ENCODE measurements at places on chromosomes 5 and 9. TPM values are rescaled to one million over a fixed set of nuclear protein-coding genes. Genes with fewer than 3 reads are reported as not detected.

CDX1 gene
- not detected for total RNA-seq

TENT4A gene
- total RNA-seq = 34.4 TPM

IL9 gene
- total RNA-seq = not detected

CCL21 gene
- total RNA-seq = not detected

ZNG1C gene
- 46.2 TPM for total RNA-seq

PKN3 gene
- total RNA-seq = 6.8 TPM

PRRX2 gene
- total RNA-seq = not detected

MRNIP gene
- 47.1 TPM for total RNA-seq

CDH12 gene
- 2.9 TPM for total RNA-seq

CCDC152 gene
- total RNA-seq = 16.3 TPM

ARL10 gene
- total RNA-seq = 3.8 TPM

TPPP gene
- total RNA-seq = 0.38 TPM

CYFIP2 gene
- total RNA-seq = 37.8 TPM

GLRA1 gene
- total RNA-seq = not detected

MROH2B gene
- total RNA-seq = not detected

SPAG8 gene
- total RNA-seq = 0.97 TPM

GABRG2 gene
- 1.4 TPM for total RNA-seq

ZNF474 gene
- total RNA-seq = 0.29 TPM

PCDH1 gene
- total RNA-seq = 146 TPM

FAT2 gene
- not detected for total RNA-seq

ARAP3 gene
- total RNA-seq = 22.8 TPM

CARD9 gene
- total RNA-seq = 1.6 TPM

PLCXD3 gene
- total RNA-seq = not detected

SCGB3A2 gene
- total RNA-seq = not detected

NDST1 gene
- total RNA-seq = 72.6 TPM

KCNV2 gene
- not detected for total RNA-seq

NTNG2 gene
- not detected for total RNA-seq

ABO gene
- 3.3 TPM for total RNA-seq

PFDN1 gene
- total RNA-seq = 67.5 TPM

C5orf52 gene
- not detected for total RNA-seq

ADGRD2 gene
- not detected for total RNA-seq

PCDHB14 gene
- 6.3 TPM for total RNA-seq

IFNA13 gene
- not detected for total RNA-seq

EGFL7 gene
- total RNA-seq = 1.3 TPM

ANKRD31 gene
- total RNA-seq = 1.5 TPM
